ENCODE measurements at places on chromosomes 1 and 21.

GRCh38 chr1:7768583-7768982, 2.5 kb upstream of the VAMP3 start:
- no peak for DNase-seq

DNA sequence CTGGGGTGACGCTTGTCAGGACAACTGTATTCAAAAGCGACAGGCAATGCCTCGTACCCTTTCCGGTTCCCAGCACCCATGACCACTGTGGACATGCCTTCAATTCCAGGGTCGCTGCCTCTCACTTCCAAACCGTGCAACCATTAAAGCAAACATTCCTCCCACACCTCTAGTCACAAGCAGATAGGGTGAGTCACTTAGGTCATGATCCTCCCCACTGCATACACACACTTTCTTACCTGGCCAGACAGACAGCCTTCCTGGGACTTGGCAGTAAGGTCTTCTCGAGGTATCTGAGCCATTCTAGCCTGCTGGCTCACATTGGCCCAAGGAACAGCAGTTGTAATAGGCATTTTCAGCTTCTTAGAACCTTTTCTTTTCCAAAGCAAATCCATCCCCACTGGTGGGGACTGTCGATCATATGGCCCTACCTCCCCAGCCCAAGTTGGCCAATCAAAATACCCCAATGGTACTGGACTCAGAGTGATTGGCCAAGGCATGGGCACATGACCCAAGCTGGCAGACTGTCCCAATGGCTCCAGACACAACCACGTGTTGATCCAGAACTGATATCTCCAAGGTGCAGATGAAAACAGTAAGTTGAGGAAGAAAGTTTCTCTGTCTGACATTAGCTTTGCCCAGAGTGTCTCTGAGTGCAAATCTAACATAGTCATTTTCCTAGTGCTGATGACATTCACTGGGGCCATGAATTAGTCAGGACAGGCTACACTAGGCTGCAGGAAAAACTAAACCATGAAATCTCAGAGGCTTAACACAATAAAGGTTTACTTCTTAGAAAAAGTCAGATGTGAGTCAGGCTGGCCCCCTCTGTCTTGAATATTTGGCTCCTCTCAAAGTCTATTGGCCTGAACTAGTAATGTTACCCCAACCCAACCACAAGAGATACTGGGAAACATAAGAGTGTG, 113.8 kb downstream of the RRAGC start:
- DNase-seq = no peak

- no peak for DNase-seq
These were observed 62.8 kb upstream of the C1orf87 start for GRCh38 chr1:60136395-60136794.

DNA sequence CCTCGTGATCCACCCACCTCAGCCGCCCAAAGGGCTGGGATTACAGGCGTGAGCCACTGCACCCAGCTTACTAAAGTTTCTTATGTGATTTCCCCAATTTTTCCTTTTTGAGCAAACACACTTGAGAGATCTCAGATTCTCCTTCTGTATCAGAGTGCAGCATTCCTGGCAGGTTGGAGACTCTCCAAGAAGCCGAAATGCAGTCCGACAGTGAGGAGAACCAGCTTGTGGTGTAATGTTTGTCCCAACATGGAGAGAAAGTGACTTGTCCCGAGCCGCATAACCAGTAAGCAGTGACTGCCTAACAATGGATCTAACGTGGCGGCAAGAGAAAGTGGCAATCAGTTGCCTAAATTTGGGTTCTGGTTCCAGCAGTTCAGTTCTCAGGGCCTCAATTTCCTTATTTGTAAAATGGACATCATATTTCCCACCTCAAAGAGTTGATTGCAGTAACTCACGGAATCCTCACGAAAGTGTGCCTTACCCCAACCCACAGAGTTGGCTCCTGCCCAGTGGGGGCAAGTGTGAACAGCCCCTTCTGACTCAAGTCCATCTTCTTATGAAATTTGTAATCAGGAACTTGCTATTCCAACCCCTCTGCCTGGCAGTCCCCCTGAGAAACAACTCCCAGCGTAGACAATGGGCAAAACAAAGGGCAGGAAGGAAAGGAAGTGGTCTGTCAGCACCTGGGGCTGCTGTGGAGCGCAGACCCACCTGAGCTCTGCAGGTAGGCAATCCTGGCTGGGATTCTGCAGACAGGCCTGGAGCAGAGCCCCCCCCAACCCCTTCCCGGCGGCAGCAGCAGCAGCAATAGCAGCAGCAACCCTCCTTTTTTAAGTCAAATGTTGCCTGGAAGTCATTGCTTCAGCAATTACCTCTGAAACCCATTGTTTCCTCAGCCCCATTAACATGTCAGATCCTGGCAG, 223.6 kb upstream of the POU3F1 start:
- no peak for DNase-seq

- no peak for DNase-seq
These were observed 1.8 kb downstream of the GPR3 start for GRCh38 chr1:27394282-27394658.

GRCh38 chr21:41776778-41777177, 9.9 kb upstream of the RIPK4 start:
- DNase-seq = no peak

Data from activated CD8-positive, alpha-beta memory T cell treated with anti-CD3 and anti-CD28 coated beads, Interleukin-2, amount 50 U/mL, for 48 hours (primary cell).